Purkinje cell (primary cell): ENCODE measurements at places on chromosomes 1 and 21. TPM values are rescaled to one million over a fixed set of nuclear protein-coding genes. Genes with fewer than 3 reads are reported as not detected.

PRMT2 gene
- polyA plus RNA-seq, result 15.3 and 28.9 TPM in 2 replicates

ENSA gene
- polyA plus RNA-seq, result 44.6 and 74.1 TPM in 2 replicates

KRTAP19-8 gene
- not detected in 2 replicates for polyA plus RNA-seq

ALPL gene
- 0.16 TPM in 1 of 2 replicates, not detected in the other for polyA plus RNA-seq

SLC25A34 gene
- polyA plus RNA-seq, result 0.11 and 0.15 TPM in 2 replicates

OPRD1 gene
- polyA plus RNA-seq, result 0.19 TPM in 1 of 2 replicates, not detected in the other

SEC16B gene
- polyA plus RNA-seq, result 0.65 and 2.0 TPM in 2 replicates

FAM163A gene
- polyA plus RNA-seq, result not detected in 2 replicates

SV2A gene
- polyA plus RNA-seq, result 61.6 and 65.2 TPM in 2 replicates

ACTA1 gene
- polyA plus RNA-seq, result 1.1 and 4.0 TPM in 2 replicates

LCE1F gene
- not detected in 2 replicates for polyA plus RNA-seq

C1orf21 gene
- 3.7 and 8.3 TPM in 2 replicates for polyA plus RNA-seq

KRTAP13-2 gene
- not detected in 2 replicates for polyA plus RNA-seq

PERM1 gene
- not detected in 2 replicates for polyA plus RNA-seq

F13B gene
- polyA plus RNA-seq, result not detected in 2 replicates

SEMA6C gene
- polyA plus RNA-seq, result 0.95 and 2.5 TPM in 2 replicates

PLK3 gene
- polyA plus RNA-seq, result 3.9 TPM in 1 of 2 replicates, not detected in the other

GBP3 gene
- polyA plus RNA-seq, result 1.9 and 2.7 TPM in 2 replicates

C8A gene
- polyA plus RNA-seq, result not detected in 2 replicates

SNX27 gene
- 28.4 and 48.5 TPM in 2 replicates for polyA plus RNA-seq

LRRC52 gene
- polyA plus RNA-seq, result not detected in 2 replicates

PGBD5 gene
- 8.1 TPM in 2 replicates for polyA plus RNA-seq

PRAMEF11 gene
- not detected in 2 replicates for polyA plus RNA-seq

CTSS gene
- polyA plus RNA-seq, result 0.66 and 1.7 TPM in 2 replicates

SFN gene
- polyA plus RNA-seq, result not detected in 2 replicates

LIN28A gene
- polyA plus RNA-seq, result not detected in 2 replicates

MTOR gene
- 20.1 and 28.0 TPM in 2 replicates for polyA plus RNA-seq

USH2A gene
- 0.20 TPM in 1 of 2 replicates, not detected in the other for polyA plus RNA-seq

CFAP141 gene
- polyA plus RNA-seq, result not detected in 2 replicates

TIE1 gene
- not detected in 2 replicates for polyA plus RNA-seq

USP48 gene
- 21.5 and 37.5 TPM in 2 replicates for polyA plus RNA-seq

SDHC gene
- 72.3 and 72.8 TPM in 2 replicates for polyA plus RNA-seq

FHAD1 gene
- polyA plus RNA-seq, result 2.8 TPM in 1 of 2 replicates, not detected in the other

S100A2 gene
- polyA plus RNA-seq, result not detected in 2 replicates

HMCN1 gene
- not detected in 2 replicates for polyA plus RNA-seq

STUM gene
- 0.35 and 1.1 TPM in 2 replicates for polyA plus RNA-seq

LYPLA2 gene
- 2.5 and 3.6 TPM in 2 replicates for polyA plus RNA-seq

CR1L gene
- polyA plus RNA-seq, result not detected in 2 replicates

ZFP69 gene
- polyA plus RNA-seq, result 1.8 and 1.9 TPM in 2 replicates

RNU1-3 gene
- not detected in 2 replicates for polyA plus RNA-seq

CR1 gene
- not detected in 2 replicates for polyA plus RNA-seq

CLCNKB gene
- not detected in 2 replicates for polyA plus RNA-seq

OR2G6 gene
- not detected in 2 replicates for polyA plus RNA-seq

HIPK1 gene
- polyA plus RNA-seq, result 14.2 and 19.4 TPM in 2 replicates

CLDN17 gene
- polyA plus RNA-seq, result not detected in 2 replicates

LMX1A gene
- polyA plus RNA-seq, result not detected in 2 replicates

C2CD4D gene
- 0.14 TPM in 1 of 2 replicates, not detected in the other for polyA plus RNA-seq

PRRX1 gene
- 2.3 and 6.9 TPM in 2 replicates for polyA plus RNA-seq

LPAR3 gene
- polyA plus RNA-seq, result not detected in 2 replicates

AIRE gene
- polyA plus RNA-seq, result not detected in 2 replicates

FMOD gene
- polyA plus RNA-seq, result not detected in 2 replicates

LMOD1 gene
- 0.34 and 1.6 TPM in 2 replicates for polyA plus RNA-seq

TNFAIP8L2 gene
- not detected in 2 replicates for polyA plus RNA-seq

RCOR3 gene
- polyA plus RNA-seq, result 15.6 and 18.5 TPM in 2 replicates

MSH4 gene
- 0.11 and 0.35 TPM in 2 replicates for polyA plus RNA-seq

KIF26B gene
- 0.52 and 0.56 TPM in 2 replicates for polyA plus RNA-seq

MATN1 gene
- polyA plus RNA-seq, result not detected in 2 replicates
